Chondrocyte (in vitro differentiated cells): ENCODE measurements at places on chromosomes 11 and 22.
A peak's percentile ranks its signal among the peaks of the same experiment; 100 is the strongest.

- no peak for DNase-seq
- no peak overlapping the region for H3K27ac ChIP-seq
- no peak overlapping the region for H3K4me3 ChIP-seq
- H3K36me3 ChIP-seq: no peaks in the 10 kb centered on the region
These were observed 171.0 kb upstream of the ARHGAP20 start for GRCh38 chr11:110883256-110883655.

- H3K4me1 ChIP-seq: no peaks in the 10 kb centered on the region
- H3K4me3 ChIP-seq: no peak overlapping the region
- H3K27me3 ChIP-seq: peaks cover 22% of the 10 kb centered on the region
- no peak overlapping the region for H3K27ac ChIP-seq
- no peak for DNase-seq
- H3K36me3 ChIP-seq: no peaks in the 10 kb centered on the region
These were observed 773.9 kb downstream of the JRKL start for GRCh38 chr11:97163631-97164191.

GRCh38 chr11:36565031-36565610 is 2.7 kb upstream of the RAG1 start:
- no peak overlapping the region for H3K27ac ChIP-seq
- no peaks in the 10 kb centered on the region for H3K36me3 ChIP-seq
- no peak overlapping the region for H3K4me3 ChIP-seq
- peaks cover 47% of the 10 kb centered on the region for H3K27me3 ChIP-seq
- DNase-seq: no peak

- DNase-seq: no peak
- no peaks in the 10 kb centered on the region for H3K27me3 ChIP-seq
- H3K27ac ChIP-seq: no peak overlapping the region
- H3K4me3 ChIP-seq: no peak overlapping the region
- no peaks in the 10 kb centered on the region for H3K4me1 ChIP-seq
- H3K36me3 ChIP-seq: no peaks in the 10 kb centered on the region
These were observed 7.3 kb downstream of the CCDC88B start for GRCh38 chr11:64347193-64347867.

DNA sequence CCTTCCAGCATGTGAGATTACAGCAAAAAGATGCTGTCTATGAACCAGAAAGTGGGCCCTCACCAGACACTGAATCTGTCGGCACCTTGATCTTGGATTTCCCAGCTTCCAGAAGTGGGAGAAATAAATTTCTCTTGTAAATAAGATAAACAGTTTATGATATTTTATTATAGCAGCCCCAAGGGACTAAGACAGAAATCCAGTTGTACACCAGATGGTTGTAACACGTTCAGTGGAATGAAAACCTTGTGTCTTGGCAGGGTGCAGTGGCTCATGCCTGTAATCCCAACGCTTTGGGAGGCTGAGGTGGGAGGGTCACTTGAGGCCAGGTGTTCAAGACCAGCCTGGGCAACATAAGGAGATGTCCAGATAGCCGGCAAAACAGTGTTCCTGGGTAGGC is 61.8 kb downstream of the MCHR1 start:
- H3K4me3 ChIP-seq: no peak overlapping the region
- no peaks in the 10 kb centered on the region for H3K4me1 ChIP-seq
- H3K27ac ChIP-seq: no peak overlapping the region
- no peak for DNase-seq
- no peaks in the 10 kb centered on the region for H3K27me3 ChIP-seq

GRCh38 chr11:63508009-63508408 is 2.1 kb downstream of the LGALS12 start:
- H3K27me3 ChIP-seq: no peaks in the 10 kb centered on the region
- no peak overlapping the region for H3K4me3 ChIP-seq

DNA sequence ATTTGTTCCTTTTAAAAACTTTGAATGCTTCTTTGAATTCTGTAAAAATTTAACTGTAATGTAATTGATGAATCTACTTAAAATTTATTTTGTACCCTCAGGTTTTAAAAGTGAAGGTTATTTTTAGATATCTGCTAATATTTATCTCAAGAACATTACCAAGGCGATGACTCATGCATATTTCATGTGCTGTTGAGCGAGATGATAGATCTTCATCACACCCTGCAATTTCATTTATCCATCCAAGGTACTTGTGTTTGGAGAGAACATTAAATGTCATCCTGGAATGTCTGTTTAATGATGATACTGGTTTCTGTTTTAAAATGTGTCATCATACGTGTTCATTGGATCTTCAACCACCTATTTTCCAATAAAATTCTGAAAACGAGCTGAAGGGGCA is 6.7 kb upstream of the OOSP4A start:
- H3K27ac ChIP-seq: no peak overlapping the region
- no peaks in the 10 kb centered on the region for H3K4me1 ChIP-seq
- DNase-seq: no peak
- H3K27me3 ChIP-seq: no peaks in the 10 kb centered on the region
- H3K4me3 ChIP-seq: no peak overlapping the region

DNA sequence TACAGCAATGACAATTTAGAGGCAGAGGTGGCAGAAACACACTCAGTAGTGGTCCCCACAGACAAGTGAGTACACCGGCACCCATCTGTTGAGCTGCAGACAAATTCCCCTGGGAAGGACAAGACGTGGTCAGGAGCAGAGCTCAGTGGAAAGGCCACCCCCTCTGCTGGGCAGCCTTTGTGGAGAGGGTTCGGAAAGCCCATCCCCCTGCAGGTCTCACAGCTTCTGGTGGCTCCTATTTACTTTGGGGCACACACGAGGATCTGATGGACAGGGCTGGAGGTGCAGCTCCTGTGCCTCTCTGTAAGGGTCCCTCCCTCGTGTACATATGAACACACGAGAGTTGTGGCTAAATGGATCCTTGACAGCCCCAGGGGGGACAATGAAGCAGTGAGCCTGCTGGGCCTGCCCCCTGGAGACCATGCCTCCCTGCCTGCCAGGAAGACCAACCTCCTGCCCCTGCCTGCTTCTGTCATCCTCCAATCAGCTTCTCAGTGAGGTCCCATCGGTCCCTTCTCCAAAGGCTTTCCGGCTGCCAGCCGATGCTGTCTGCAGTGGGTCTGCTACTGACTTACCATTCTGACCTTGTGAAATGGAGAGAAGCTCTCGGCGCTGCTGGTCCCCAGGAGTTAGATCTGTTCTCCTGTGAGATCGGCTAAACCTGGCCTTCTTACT is 161.5 kb downstream of the CACNA1I start:
- no peak for DNase-seq
- no peak overlapping the region for H3K4me3 ChIP-seq

GRCh38 chr22:46547179-46547882 is 9.9 kb upstream of the CELSR1 start:
- peaks cover 55% of the 10 kb centered on the region for H3K4me1 ChIP-seq
- peak overlapping the region; percentile 36 for H3K4me3 ChIP-seq
- no peaks in the 10 kb centered on the region for H3K27me3 ChIP-seq
- peak overlapping the region; percentile 99 for H3K27ac ChIP-seq
- peak; percentile 93 for DNase-seq
- peaks cover under 1% of the 10 kb centered on the region for H3K36me3 ChIP-seq

- H3K4me1 ChIP-seq: peaks cover 8% of the 10 kb centered on the region
- no peak overlapping the region for H3K4me3 ChIP-seq
- H3K36me3 ChIP-seq: no peaks in the 10 kb centered on the region
These were observed 72.1 kb upstream of the CD82 start for GRCh38 chr11:44493383-44493782.

- H3K4me1 ChIP-seq: peaks cover 23% of the 10 kb centered on the region
- H3K27ac ChIP-seq: peak overlapping the region; percentile 97
- peaks cover 2% of the 10 kb centered on the region for H3K36me3 ChIP-seq
- DNase-seq: no peak
- peak overlapping the region; percentile 23 for H3K4me3 ChIP-seq
These were observed 173.7 kb downstream of the KIF18A start for GRCh38 chr11:27933992-27934829.

GRCh38 chr11:123354371-123354975 is 75.6 kb upstream of the GRAMD1B start:
- H3K4me1 ChIP-seq: peaks cover 9% of the 10 kb centered on the region
- no peak for DNase-seq
- no peak overlapping the region for H3K4me3 ChIP-seq

DNA sequence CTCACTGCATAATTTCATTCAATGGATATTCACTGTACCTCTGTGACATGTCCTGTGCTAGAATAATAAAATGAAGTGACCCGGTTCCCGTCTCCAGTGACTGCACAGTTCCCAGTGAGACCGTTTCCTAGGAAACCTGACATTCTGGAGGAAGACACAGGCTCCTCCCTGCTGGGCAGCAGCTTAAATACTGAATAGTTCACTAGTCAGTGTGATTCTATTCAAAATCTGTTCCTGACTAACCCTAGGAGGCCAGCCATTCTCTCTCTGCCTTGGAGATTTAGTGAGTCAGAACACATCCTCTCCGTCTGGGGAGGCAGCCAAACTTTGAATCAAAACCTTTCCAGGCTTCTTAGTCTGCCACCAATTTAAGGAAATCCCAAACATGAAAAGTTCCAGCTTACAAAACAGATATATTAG is 11.3 kb downstream of the TRIM66 start:
- H3K4me3 ChIP-seq: peak overlapping the region; percentile 25
- H3K4me1 ChIP-seq: peaks cover 18% of the 10 kb centered on the region
- no peaks in the 10 kb centered on the region for H3K27me3 ChIP-seq
- DNase-seq: no peak

DNA sequence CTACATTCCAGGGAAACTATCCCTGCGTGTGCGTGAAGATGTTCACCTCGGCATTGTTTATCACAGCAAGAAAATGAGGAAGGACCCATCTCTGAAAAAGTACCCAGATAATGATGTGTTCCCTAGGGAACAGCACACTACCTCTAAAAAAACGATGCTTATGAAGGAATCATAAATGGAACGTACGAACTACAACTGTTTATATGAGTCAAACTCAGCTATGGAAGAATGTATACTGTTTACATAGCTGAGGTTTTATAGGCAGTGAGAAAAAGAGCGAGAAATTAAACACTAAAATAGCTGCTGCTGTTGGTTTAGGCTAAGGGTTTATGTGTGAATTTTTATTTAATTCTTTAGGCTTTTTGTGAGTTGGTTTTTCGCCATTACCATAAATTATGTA is 48.9 kb downstream of the APOL1 start:
- DNase-seq: no peak
- no peaks in the 10 kb centered on the region for H3K27me3 ChIP-seq
- peaks cover 68% of the 10 kb centered on the region for H3K36me3 ChIP-seq
- H3K4me1 ChIP-seq: peaks cover 23% of the 10 kb centered on the region
- no peak overlapping the region for H3K4me3 ChIP-seq
- H3K27ac ChIP-seq: peak overlapping the region; percentile 71

DNA sequence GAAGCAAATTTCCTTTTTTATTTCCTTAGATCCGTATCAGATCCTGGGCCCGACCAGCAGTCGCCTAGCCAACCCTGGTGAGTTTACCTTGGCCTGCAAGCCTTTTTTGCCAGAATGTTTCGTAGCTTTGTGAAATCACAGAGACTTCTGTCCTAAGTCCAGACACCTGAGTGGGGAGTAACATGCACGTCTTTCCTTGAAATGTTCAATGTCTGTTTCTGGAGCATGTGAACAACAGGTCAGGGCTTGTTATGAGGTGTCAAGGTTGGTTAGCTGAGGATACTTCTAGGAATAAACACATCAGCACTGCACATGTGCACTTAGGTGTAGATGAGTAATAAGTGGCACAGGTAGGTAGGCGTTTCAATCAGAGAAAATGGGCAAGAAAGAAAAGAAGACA is 58.0 kb downstream of the KCNJ1 start:
- H3K36me3 ChIP-seq: peaks cover 16% of the 10 kb centered on the region
- H3K4me1 ChIP-seq: peaks cover 27% of the 10 kb centered on the region
- DNase-seq: no peak
- no peaks in the 10 kb centered on the region for H3K27me3 ChIP-seq

DNA sequence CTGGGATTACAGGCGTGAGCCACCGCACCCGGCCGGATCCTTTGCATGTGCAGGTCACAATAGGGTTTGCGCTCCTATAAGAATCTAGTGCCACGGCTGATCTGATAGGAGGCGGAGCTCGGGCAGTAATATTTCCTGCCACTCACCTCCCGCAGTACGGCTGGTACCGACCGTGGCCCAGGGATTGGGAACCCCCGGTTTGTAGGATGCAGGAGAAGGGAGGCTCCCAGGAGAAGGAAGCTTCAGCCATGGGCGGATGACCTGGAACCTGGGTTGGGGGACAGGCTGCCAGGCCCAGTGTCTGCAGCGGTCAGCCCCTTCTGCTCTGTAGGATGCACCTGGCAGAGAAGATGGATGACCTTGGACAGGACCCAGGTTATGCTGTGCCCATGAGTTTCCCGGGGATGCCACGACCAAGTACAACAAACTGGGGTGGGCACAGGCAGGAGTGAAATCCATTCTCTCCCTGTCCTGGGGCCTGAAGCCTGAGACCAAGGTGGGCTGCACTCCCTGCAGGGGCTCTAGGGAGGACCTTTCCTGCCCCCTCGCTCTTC is 818.9 kb downstream of the BRD1 start:
- no peak overlapping the region for H3K4me3 ChIP-seq
- peaks cover 13% of the 10 kb centered on the region for H3K4me1 ChIP-seq
- H3K27ac ChIP-seq: no peak overlapping the region
- DNase-seq: no peak
- no peaks in the 10 kb centered on the region for H3K36me3 ChIP-seq
- peaks cover 3% of the 10 kb centered on the region for H3K27me3 ChIP-seq

- H3K27ac ChIP-seq: no peak overlapping the region
- H3K36me3 ChIP-seq: peaks cover 1% of the 10 kb centered on the region
- peaks cover 12% of the 10 kb centered on the region for H3K27me3 ChIP-seq
- peaks cover 55% of the 10 kb centered on the region for H3K4me1 ChIP-seq
- H3K4me3 ChIP-seq: no peak overlapping the region
These were observed 53.1 kb upstream of the SHISAL1 start for GRCh38 chr22:44365832-44366231.

DNA sequence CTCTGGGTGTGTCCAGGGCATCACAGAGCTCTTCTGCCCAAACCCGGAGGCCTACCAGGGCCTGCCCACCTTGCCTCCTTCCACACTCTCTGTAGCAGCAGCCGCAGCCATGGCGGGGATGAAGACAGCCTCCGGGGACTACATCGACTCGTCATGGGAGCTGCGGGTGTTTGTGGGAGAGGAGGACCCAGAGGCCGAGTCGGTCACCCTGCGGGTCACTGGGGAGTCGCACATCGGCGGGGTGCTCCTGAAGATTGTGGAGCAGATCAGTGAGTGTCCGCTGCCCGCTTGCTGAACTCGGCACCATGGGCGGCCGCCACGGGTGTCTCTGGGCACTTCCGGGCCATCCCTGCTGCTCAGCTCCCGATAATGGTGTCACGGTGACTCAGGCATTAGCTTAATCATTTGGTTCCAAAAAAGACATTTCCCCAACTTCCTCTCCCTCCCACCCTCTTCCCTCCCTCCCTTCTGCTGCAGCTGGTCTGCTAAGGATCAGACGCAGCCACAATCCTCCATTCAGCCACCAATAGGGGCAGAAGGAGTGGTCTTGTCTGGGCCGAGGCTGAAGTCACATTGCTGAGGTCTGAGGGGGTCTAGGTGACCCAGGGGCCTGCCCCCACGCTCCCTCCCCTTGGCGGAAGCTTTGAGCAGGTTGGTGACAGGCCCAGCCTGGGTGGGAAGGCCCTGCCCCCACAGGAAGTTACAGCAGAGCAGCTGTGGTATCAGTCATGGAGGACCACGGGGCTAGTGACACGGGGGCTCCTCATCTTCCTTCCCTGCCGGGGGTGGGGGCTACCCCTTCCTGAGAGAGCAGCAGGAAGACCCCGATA is 950 bp downstream of the FERMT3 start:
- H3K27ac ChIP-seq: peak overlapping the region; percentile 84
- H3K27me3 ChIP-seq: no peaks in the 10 kb centered on the region
- H3K4me1 ChIP-seq: peaks cover 20% of the 10 kb centered on the region
- H3K4me3 ChIP-seq: peak overlapping the region; percentile 31
